Right lung (tissue), 10 donors: ENCODE measurements at places on chromosomes 4 and X. TPM values are rescaled to one million over a fixed set of nuclear protein-coding genes. Genes with fewer than 3 reads are reported as not detected.
A peak's percentile ranks its signal among the peaks of the same experiment; 100 is the strongest.

Gene CXCL3
- polyA plus RNA-seq: 0.70 TPM

Gene FAM184B
- 0.33 TPM for polyA plus RNA-seq

- DNase-seq: no peak
Measured at GRCh38 chr4:80521438-80521837, 185.9 kb downstream of the CFAP299 start.

DNA sequence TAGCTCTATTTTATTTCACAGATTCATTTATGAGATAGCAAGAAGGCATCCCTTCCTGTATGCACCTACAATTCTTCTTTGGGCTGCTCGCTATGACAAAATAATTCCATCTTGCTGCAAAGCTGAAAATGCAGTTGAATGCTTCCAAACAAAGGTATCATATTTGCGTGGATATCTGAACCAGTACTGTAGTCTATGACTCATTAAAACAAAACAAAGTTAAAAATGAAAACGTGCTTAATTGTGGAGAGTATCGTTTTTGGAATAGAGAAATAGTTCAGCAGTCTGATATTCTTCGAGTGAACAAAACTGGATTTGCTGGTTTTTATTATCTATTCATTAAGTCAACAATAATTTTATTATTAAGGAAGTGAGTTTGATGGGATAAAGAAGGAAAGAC is 6.3 kb downstream of the AFP start:
- DNase-seq: no peak

DNA sequence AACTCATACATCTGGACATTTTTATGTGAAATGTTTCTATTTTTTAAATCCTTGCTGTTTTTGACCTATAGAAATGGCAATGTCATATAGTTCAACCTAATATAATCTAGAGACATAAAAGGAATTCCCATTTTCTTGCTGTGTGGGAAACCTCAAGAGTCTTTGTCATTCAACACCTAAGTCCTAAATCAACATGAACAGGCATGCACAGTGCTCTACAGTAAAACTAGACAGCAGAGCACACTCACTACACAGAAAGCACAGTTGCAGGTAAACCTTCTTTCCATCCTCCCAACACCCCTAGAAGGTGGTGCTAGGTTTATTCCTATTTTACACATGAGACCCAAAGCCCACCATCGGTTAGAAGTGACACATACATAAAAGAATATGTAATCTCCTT is 79.1 kb upstream of the C1QTNF7 start:
- DNase-seq: no peak

- peak; percentile 83 for DNase-seq
Measured at GRCh38 chr4:4859325-4859798, at the start of gene MSX1. Gene MSX1, plus strand, starts transcription at chr4:4859665. Its CDS starts 235 bp downstream, at chr4:4859900.

GRCh38 chrX:44162964-44163475 is 180.5 kb downstream of the EFHC2 start:
- DNase-seq: no peak

- peak; percentile 40 for DNase-seq
Measured at GRCh38 chrX:43750248-43750676, 94.2 kb downstream of the MAOA start.

GRCh38 chrX:1453395-1453783 is 680 bp upstream of the ASMTL start:
- DNase-seq: no peak

DNA sequence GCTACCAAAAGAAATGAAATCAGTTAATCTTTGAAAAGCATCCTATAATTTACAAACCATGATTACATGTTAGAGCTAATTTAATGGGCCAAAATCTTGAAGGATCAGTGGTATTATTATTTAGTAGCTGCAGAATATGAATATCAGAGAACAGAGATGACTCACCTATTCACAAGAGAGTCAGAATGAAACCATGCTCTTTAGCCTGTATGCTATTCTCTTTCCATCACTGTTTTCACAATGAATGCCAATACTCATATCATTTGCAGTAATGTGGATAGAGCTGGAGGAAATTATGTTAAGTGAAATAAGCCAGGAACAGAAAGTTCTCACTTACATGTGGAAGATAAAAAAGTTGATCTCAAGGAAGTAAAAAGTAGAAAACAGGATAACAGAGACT is 414.1 kb downstream of the CENPC start:
- no peak for DNase-seq

DNA sequence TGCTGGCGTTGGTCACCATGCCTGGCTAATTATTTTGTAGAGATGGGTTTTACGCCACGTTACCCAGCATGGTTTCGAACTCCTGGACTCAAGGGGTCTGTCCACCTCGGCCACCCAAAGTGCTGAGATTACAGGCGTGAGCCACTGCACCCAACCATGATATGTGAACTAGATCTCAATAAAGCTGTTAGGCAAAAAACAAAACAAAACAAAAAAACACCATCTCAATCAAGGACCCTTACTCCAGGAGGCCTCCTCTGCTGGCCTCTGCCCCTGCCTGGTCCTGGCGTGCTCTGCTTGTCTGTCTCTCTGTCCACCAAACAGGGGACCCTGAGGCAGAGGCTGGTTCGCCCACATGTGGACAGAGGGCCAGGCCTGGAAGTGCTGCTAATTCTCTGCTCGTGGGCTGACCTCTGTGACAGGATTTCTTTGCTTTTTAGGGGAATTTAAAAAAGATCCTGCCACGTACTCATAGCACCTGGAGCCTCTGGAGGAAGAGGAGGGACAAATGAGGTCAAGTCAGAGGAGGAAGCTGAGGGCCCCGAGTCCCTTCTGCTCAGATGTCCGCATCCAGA is 32.7 kb upstream of the WFS1 start:
- DNase-seq: no peak

- peak; percentile 1 for DNase-seq
Measured at GRCh38 chrX:155880586-155881157, 473 bp upstream of the VAMP7 start.

- DNase-seq: no peak
Measured at GRCh38 chr4:152278172-152278504, 257.8 kb downstream of the FBXW7 start.

- DNase-seq: no peak
Measured at GRCh38 chrX:40855411-40855810, 120.1 kb upstream of the MED14 start.

- DNase-seq: no peak
Measured at GRCh38 chr4:149343614-149344013, 472.0 kb downstream of the IQCM start.

GRCh38 chr4:158625544-158625943 is 46.1 kb downstream of the C4orf46 start:
- no peak for DNase-seq
